ENCODE measurements at places on chromosomes 16 and 17.

DNA sequence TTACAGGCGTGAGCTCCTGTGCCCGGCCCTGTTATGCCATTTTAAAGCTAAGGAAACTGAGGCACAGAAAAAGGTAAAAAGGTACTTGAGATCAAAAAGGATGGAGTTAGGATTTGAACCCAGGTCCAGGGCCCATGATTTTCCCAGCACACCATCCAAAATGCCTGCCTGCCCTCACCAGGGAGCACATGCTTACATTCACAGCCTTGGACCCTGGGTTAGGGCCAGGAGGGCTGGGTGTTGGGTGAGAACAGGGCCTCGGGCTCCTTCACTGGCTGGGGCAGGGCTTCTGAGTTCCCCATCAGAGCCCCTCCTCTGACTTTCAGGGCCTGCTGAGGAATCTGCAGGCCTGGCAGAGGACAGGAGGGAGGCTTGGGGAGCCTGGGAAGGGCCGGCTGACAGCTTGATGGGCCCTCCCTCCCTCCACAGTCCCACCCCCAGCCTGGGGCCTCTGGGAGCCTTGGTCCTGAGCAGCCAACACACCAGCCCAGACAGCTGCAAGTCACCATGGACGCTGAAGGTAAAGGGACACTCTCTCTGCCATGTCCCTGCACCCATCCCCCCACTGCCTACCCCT, at the start of gene QPRT:
TSS of gene QPRT (plus strand) at position 490 of the 577 bp plus-strand sequence. CDS start at position 508, 18 bp downstream.
- DNase-seq = peak; percentile 31

DNA sequence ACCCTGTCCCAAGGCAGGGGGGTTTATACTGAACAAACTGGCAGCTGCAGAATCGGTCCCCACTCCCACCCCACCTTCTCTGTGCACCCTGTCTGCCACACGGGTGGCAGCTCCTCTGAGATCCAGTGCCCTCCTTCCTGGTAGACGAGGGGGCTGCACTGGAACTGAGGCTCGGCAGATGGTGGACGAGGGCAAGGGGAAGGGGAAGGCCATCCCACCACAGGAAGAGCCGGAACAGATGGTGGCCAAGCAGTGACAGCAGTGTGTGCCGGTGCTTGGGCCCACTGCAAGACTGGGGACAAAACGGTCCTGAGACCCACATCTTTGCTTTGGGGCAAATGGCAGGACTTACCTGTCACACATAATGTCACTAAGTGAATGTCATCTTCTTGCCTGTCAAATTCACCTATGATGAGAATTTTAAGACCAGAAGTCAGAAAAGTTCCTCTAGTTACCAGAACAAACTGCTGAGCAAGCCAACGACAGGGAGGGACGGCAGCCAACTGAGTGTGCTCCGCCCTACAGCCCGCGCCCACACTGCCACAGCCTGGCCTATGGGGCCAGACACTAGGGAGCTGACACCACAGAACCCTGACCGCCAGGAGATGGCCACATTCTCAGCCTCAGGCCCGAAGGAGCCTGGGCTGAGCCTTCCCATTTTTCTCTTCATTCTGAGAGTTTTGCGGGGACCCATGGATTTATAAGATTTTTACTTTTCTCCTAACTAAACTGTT, 14.4 kb downstream of the NTAN1 start:
- no peak for DNase-seq

DNA sequence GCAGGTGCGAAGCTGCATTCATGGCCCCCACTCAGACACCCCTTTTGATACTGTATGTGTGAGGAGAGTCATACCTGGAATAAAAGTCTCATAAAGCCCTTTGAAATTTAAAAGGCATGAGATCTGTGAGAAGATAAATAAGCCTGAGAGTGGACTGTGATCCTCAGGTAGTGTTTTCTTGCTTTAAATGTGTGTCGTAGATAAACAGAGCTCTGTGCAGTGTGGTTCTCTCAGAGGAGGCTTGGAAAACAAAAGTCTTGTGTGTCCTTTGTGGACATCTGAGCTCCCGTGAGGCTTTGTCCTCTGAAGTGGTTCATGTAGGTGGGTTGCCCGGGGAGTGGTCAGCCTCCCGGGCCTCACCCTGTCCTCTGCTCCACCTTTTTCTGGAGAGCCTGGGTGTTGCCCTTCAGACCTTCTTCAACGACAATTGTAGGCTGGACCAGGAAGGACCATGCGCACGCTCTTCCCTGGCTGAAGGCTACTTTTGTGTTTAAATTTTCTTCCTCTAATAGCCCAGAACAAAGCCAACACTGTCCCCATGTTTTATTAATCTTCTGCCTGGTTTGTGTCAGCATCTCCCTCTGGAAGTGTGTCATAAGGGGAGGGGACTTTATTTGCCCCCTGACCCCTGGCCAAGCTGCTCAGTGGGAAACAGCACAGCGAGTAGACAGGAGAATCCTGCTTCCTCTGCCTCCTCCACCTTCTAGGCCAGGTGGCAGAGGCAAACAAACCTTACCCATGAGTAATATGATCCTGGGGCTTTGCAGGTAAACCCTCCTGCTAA, 151.2 kb downstream of the MSI2 start:
- peak; percentile 97 for DNase-seq

GRCh38 chr17:64329588-64329987, 61.1 kb downstream of the PECAM1 start:
- DNase-seq = no peak

DNA sequence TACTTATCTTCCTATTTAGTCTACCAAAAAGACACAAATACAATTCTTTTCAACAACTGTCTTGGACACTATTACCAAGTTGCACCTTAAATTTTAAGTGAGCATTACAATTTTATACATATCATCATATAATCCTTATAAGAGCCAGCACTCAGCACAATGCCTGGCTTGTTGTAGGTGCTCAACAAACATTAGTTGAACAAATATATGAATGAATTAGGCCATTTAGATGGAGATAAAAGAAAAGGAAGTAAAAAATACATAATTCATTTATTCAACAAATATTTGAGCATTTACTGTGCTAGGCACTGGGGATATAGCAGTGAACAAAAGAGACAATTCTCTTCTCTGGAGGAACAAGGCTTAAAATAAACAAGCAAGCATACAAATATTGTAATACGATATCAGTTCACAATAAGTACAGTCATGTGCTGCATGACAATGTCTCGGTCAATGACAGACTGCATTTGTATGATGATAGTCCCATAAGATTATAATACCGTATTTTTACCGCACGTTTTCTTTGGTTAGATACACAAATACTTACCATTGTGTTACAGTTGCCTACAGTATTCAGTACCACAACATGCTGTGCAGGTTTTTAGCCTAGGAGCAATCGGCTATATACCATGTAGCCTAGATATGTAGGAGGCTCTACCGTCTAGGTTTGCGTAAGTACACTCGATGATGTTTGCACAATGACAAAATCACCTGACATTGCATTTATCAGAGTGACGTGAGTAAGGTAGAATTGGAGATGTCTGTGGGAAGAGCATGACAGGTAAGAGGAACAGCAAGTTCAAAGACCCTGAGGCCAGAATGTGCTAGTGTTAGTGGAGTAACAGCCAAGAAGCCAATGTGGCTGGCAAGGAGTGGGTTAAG, 86.4 kb upstream of the HS3ST2 start:
- peak; percentile 78 for DNase-seq

- DNase-seq = peak; percentile 18
Measured at GRCh38 chr17:42387661-42388380, 421 bp downstream of the STAT3 start.

DNA sequence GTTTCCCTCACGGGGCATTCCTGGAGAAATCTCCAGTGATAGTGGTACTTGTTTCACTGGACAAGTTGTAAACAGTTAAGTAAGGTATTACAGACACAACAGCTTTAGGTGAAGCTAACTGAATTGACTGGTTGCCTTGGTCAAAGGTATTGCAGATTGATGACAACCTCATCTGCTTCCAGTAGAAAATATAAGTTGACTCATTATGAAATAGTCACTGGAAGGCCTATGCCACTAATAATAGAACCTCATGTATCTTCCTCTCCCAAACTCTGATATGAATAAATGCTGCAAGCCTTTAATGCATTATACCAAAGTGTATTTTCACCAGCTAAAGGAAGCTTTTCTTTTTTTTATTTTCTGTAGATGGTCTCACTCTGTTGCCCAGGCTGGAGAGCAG, 44.8 kb downstream of the GLG1 start:
- no peak for DNase-seq
